Activated naive CD4-positive, alpha-beta T cell (primary cell): ENCODE measurements at places on chromosomes 2 and 18.

GRCh38 chr18:11096839-11097750 is 52.3 kb downstream of the PIEZO2 start:
- no peak for DNase-seq

GRCh38 chr2:192741889-192742288 is 547.2 kb upstream of the TMEFF2 start:
- no peak for DNase-seq

DNA sequence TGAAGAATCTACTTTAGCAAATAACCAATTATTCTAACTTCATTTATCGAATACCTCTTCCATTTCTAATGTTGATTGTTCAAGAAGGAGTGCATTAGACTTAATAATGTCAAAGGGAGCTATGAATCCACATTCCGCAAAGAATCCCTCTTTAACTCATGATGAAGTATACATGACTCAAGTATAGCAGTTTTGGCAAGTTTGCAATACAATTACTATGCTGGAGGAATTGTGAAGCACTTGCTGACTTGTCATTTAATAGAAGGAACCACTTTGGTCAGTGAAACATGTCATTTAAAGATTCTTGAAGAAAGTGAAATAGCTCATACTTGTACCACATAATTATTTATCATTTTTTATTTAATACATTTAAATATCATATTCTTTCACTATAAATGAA is 125.1 kb downstream of the SLC39A10 start:
- DNase-seq = no peak

GRCh38 chr2:240201866-240202265 is 61.4 kb upstream of the OTOS start:
- no peak for DNase-seq

DNA sequence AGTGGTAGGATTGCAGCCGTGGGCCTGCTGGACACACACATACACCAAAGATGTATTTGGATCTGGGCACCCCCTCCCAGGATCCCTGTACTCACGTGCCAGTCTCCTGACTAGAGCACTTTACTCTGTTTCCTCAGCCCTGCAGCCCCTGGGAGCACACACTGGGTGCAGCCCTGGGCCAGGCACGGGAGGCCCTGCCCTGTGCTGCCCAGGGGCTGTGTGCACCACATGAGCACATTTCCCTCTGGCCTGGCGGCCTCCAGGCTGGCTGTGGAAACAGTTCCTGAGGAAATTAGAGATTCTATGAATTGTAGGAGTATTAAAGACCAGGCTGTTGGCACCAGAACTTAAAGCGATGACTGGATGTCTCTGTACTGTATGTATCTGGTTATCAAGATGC is 45.4 kb downstream of the BCL2L11 start:
- no peak for DNase-seq
